Stimulated activated CD8-positive, alpha-beta memory T cell treated with anti-CD3 and anti-CD28 coated beads, Interleukin-4, amount 100 ng/mL, for 1 hour (primary cell): ENCODE measurements at places on chromosomes 4 and X.

DNA sequence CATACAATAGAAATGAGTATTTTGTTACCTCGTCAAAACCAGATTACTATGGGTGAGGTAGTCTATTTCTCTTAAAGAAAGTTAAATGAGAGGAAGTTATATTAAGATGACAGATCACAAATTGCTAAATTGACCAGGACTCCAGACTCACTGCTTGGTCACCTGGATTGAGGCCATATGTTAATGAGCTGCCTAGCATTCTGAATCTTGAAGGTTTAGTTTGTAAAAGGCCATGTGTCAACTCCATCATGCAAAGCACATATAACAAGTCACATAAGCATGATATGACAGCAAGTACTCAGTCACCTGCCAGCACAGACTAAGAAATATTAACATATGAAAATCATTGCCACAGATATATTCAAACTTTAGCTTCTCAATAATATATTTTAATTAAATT is 72.6 kb downstream of the EPHA5 start:
- no peak for DNase-seq

GRCh38 chr4:150583287-150584110 is 1.5 kb downstream of the MAB21L2 start:
- DNase-seq, result no peak

- DNase-seq, result no peak
Measured at GRCh38 chrX:6505960-6506359, 29.0 kb downstream of the VCX3A start.

- no peak for DNase-seq
Measured at GRCh38 chr4:11860996-11861395, 432.3 kb upstream of the HS3ST1 start.

GRCh38 chr4:85905761-85906160 is 430.8 kb downstream of the ARHGAP24 start:
- DNase-seq, result no peak

- no peak for DNase-seq
Measured at GRCh38 chrX:115268421-115268820, 21.1 kb upstream of the LUZP4 start.

- no peak for DNase-seq
Measured at GRCh38 chr4:16083241-16084191, at the start of gene PROM1. PROM1 (minus strand) TSS chr4:16084023; CDS start chr4:16075906, 8,117 bp downstream.

DNA sequence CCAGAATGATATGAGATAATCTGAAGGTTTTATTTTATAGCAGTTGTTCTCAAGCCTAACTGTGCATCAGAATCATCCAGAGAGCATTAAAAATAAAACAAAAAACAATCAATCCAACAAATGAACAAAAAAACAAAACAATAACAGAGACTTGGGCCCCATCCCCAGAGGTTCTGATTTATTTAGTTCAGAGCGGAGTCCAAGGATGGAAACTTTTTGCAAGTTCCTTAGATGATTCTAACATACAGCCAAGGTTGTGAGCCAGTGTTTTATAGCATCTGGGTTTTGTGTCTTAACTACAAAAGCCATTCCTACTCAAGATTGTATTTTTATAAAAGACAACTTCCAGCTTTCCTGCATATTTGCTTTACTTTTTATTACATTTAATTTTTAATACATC is 59.4 kb upstream of the GRPR start:
- no peak for DNase-seq

- no peak for DNase-seq
Measured at GRCh38 chr4:96703265-96703664, 863.4 kb downstream of the PDHA2 start.

GRCh38 chr4:107838861-107839565 is 14.3 kb downstream of the SGMS2 start:
- DNase-seq, result no peak

DNA sequence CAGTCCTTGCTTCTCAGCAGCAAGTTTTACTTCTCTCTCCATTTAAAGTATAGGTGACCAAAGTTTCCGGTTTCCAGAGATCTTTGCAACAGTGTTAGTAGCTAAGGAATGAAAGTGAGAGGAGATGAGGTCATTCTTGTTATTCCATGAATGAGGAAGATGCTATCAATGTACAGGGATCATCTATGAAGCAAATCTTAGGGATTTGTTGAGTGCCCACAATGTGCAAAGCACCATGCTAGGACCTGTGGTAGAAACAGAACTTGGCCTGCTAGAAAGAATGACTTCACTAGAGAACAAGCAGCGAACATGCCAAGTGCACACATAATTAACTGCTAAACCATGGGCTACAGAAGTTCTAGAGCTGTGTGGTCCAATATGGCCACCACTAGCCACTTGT is 112.5 kb downstream of the MID1 start:
- DNase-seq, result no peak

DNA sequence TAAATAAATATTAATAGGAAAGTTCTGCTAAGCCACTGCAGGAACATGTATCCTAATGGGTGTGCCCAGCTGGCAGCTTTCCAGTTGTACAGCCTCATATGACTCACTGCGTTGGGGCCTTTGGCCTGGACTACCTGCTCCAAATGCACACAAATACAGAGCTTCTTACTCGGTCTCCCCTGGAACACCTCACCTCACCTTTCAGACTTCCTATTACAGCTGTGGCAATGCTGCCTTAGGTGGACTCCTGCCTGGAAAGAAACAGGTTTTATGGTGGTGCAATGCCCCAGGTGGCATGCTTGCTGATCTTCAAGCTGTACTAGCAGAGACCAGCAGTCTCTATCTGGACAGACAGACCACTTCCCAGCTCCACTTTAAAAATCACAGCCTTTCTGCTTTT is 85.7 kb upstream of the EXOC1L start:
- no peak for DNase-seq

GRCh38 chrX:154366666-154367055 is 7.8 kb downstream of the FLNA start:
- DNase-seq, result no peak

- DNase-seq, result no peak
Measured at GRCh38 chr4:184419976-184420375, 54.4 kb downstream of the IRF2 start.

GRCh38 chrX:39652336-39652735 is 445.4 kb downstream of the BCOR start:
- DNase-seq, result no peak

DNA sequence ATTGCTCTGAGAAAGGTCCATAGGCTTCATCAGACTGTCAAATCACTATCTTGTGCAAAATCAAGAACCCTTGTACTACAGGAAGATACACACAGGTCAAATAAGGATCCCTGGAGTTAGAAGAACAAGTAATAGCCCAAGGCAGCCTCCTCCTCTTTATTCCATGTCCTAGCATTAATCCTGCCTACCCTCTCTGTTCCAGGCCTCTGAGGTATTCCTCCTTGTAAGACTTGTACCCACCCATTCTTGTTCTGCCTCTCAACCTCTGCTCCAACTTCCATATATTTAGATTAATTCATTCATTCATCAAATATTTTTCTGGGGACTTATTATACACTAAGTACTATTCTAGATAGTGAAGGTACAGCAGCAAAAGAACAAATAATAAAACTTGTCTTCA is 10.4 kb upstream of the PLK4 start:
- DNase-seq, result no peak

DNA sequence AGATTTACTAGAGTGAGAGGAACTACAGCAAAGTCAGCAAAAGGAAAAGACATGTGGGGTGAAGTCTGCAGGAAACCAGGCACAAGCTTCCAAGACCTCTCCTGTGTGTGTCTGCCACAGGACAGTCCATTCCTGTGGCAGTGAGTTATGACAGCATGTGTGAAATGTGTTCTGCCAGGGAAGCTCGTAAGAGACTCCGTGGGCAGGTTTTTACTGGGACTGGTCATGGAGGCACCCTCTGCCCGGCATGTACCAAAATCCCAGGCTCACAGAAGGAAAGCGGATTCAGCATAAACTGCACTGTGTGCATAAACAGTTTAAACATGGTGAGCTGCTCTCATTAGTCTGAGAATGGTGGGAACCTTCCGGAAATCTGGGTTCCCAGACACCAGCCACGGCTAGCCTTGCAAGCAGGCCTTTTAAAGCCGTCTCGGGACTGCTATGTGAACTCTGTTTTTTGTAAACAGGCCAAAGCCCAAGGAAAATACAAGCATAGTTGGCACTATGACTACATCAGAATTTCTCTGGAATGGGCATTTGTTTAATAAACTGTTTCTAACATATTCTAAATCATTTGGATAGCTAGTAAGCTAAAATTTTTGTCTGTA is 288.5 kb downstream of the TENM3 start:
- no peak for DNase-seq

- DNase-seq, result no peak
Measured at GRCh38 chrX:7889680-7890079, 37.5 kb downstream of the PNPLA4 start.

GRCh38 chr4:84263415-84263814 is 235.7 kb downstream of the NKX6-1 start:
- no peak for DNase-seq

GRCh38 chr4:147367891-147368290 is 113.0 kb upstream of the EDNRA start:
- DNase-seq, result no peak

DNA sequence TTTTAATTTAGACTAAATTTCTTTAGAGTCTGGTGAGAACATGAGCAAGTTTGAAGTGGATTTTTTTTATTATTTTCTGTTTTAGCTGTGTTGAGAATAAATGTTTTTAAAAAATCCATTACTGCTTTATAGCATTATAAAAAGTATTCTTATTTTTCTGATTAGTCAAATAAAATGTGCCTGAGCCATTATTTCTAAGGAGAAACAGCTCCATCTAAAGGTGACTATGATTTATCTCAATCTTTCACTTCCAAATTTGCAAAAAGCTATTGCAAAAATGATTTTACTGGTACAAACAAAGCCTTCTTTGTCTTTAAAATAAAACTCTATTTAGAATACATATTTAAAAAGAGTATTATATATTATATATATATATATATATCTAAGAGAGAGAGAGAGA is 959.2 kb downstream of the FAM133A start:
- DNase-seq, result no peak

- DNase-seq, result no peak
Measured at GRCh38 chrX:77087529-77088169, 359.5 kb upstream of the FGF16 start.

DNA sequence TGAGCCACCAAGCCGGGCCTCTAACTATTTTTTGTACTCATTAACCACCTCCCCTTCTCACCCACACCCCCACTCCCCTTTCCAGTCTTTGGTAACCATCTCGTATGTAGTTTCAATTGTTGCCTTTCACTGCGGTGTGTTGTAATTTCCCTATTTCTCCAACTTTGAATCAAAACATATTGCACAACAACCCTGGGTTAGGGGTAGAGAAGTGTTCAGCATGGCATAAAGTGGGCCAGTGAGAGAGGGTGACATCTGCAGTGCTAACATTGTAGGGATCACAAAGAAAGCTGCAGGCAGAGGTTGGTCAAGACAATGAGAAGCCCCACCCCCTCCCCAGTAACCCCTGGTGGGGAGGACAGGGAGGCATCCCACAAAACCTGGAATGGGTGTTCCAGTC is 92.7 kb downstream of the SPATA18 start:
- no peak for DNase-seq

GRCh38 chr4:72641611-72642010 is 72.6 kb upstream of the ADAMTS3 start:
- DNase-seq, result no peak

DNA sequence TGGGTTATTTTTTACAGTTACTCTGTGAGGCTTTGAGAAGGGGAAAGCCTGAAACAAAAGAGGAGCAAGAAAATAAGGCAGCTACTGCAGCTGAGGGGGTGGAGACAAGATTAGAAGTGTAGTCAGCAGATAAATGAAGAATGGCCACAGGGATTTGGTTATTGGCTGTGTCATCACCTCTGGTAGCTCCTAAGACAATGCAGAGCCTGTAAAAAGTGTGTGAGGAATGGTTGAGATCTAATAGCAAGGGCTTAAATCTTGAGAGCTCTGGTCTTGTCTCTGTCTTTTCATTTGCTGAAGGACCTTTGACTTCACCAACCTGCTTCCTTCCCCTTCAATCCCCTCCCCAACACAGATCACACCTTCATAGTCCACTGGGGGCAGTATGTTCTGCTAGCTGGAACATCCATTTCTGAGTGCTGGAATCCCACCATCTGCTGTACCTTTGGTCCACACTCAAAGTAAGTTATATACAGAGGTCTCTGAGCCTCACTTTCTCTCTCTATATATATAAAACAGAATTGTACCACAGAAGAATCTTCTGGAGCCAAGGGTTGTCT is 213.7 kb upstream of the ZIC3 start:
- no peak for DNase-seq

GRCh38 chrX:120727911-120728310 is 98.1 kb upstream of the C1GALT1C1 start:
- DNase-seq, result no peak

DNA sequence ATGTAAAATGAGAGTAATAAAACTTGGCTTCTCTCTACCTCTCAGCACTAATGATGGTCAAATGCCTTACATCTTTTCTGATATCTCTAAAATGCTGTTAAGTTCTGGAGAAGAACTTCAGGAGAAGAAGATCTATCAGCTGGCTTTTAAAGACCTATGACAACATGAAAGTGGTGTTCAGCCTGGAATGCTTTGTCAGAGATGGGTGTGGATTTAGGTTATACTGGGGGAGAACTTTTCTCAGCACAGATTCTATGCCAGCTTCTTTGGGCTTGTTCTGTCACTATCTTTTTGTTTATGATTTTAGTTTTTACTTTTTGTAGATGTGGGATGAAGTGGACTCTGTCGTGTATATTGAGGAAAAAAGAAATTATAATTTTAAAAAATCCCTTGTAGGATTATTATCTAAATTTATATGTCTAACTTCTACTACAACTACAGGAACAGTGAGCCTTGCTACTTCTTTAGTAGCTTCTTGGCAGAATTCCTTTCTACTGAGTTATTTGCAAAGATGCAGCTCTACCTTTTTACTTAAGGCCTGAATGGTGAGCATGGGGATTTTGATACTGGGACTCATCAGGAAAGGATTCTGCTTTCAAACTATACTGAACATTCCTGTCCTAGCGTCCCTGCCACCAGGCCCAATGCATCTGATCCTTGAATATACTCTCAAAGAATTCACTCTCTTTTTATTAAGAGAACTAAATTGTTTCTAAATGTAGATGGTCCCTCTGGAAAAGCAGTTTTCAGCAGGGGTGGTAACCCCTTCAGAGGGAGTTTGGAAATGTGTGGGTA is 19.6 kb downstream of the CYP2U1 start:
- no peak for DNase-seq

- no peak for DNase-seq
Measured at GRCh38 chrX:102934624-102935023, 2.4 kb upstream of the RAB40AL start.

DNA sequence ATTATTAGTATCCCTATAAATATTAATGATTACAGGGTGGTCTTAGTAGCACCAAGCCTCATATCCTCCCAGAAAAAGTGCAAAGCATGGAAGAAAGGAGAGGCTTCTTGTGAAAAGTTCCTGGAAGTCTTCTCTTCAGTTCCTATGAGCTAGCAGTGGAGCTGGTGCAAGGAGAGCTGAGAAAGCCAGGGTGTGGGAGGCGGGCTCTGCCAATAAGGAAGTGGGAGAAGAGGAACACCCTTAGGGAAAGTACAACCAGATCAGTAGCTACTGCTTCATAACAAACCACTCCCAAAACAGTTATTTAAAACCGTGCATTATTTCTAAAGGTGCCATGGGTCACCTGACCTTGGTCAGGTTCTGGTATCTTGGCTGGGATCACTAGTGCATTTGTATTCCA is 72.4 kb downstream of the MAP9 start:
- no peak for DNase-seq

GRCh38 chrX:45200741-45201234 is at the start of gene DIPK2B:
DIPK2B (minus strand) TSS chrX:45200876; CDS start chrX:45200826, 50 bp downstream.
- DNase-seq, result no peak
